CD4-positive, alpha-beta T cell (primary cell): ENCODE measurements at places on chromosomes 16 and 17. TPM values are rescaled to one million over a fixed set of nuclear protein-coding genes. Genes with fewer than 3 reads are reported as not detected.

DNA sequence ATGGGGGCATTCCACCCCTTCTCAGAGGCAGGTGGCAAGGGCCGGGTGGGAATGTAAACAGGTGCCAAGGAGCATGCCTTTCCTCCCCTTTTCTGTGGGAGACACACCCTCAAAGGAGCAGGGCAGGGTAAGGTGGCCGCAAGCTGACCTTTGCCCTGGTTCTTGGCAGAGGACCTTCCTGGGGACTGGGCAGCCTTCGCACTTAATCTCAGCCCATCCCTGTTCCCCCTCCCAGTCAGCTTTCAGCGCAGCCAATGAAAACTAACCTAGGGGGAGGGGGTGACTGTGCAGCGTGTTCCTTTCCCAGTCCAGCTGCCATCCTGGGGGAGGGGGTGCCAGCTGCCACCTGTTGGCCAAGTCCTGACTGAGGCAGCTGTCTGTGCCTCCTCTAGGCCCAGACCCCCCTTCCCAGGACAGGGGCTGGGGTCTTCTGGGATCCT, 2.8 kb downstream of the TRAF4 start:
- DNase-seq, result no peak
- no peak overlapping the region for H3K4me3 ChIP-seq
- H3K27ac ChIP-seq, result peak overlapping the region; percentile 17
- no peaks in the 10 kb centered on the region for H3K27me3 ChIP-seq
- H3K36me3 ChIP-seq, result peaks cover 30% of the 10 kb centered on the region

DNA sequence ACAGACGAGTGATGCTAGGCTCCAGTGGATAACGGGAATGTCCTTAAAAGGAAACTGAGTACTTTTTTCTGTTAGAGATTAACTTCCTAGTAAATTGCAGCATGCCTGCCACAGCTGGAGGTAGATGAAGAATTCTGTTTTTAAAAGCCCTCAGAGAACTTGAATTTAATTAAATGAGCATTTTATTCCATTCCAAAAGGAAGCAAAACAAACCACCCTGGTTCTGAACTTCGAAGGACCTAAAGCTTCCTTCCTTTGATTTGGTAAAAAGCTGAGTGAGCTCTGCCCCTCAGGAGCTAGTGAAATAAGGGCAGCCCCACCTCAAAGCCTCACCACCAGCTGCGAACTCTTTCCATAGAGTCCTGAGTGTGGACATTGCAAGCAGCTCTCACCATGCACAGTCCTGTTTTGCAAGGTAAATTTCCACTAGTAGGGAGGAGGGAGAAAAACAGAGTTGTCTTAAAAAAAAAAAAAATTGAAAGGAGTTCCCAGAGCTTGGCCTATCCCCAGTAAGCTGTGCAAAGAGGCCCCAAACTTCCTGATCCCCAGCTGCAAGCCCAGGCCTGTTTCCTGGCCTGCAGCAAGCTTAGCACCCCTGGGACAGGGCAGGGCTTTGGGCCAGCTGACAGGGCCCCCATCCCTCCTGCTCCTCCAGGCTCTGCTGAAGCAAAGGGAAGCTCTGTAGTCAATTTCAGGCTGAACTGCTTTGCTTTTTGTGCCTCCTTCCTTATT, 11.2 kb downstream of the CHD9NB start:
- no peaks in the 10 kb centered on the region for H3K4me1 ChIP-seq
- DNase-seq, result no peak
- no peaks in the 10 kb centered on the region for H3K27me3 ChIP-seq
- no peak overlapping the region for H3K27ac ChIP-seq
- no peak overlapping the region for H3K4me3 ChIP-seq

DNA sequence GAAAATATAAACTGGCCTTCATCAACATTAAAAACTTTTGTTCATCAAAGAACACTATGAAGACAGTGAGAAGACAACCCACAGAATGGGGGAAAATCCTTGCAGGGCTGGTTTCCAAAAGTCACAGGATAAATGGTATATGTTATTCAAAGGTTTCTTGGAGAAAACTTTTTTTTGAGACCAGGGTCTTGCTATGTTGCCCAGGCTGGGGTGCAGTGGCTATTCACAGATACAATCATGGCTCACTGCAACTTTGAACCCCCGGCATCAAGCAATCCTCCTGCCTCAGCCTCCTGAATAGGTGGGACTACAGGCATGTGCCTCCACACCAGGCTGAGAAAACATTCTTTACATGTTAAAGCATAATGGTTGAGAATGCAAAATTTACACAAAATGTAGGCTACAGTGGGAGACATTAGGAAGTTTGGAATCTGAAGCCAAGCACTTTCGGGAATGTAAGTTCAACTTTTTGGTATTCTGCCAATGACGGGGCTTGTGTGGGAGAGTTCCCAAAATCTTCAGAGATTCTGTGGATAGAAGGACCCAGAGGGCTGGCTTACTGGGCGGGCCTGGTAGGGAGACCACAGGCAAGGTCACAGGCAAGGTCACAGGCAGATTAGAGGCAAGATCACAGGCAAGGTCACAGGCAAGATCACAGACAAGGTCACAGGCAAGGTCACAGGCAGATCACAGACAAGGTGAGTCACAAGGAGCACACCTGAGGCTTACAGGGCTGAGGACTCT, 24.2 kb upstream of the ATP2A3 start:
- H3K4me1 ChIP-seq, result peaks cover 6% of the 10 kb centered on the region
- H3K27ac ChIP-seq, result no peak overlapping the region
- H3K27me3 ChIP-seq, result no peaks in the 10 kb centered on the region
- H3K4me3 ChIP-seq, result no peak overlapping the region

- no peaks in the 10 kb centered on the region for H3K4me1 ChIP-seq
- no peaks in the 10 kb centered on the region for H3K36me3 ChIP-seq
- no peak overlapping the region for H3K4me3 ChIP-seq
- H3K27me3 ChIP-seq, result peaks cover 2% of the 10 kb centered on the region
- no peak for DNase-seq
Observed at GRCh38 chr16:83455716-83456115, 352.1 kb upstream of the HSBP1 start.

DNA sequence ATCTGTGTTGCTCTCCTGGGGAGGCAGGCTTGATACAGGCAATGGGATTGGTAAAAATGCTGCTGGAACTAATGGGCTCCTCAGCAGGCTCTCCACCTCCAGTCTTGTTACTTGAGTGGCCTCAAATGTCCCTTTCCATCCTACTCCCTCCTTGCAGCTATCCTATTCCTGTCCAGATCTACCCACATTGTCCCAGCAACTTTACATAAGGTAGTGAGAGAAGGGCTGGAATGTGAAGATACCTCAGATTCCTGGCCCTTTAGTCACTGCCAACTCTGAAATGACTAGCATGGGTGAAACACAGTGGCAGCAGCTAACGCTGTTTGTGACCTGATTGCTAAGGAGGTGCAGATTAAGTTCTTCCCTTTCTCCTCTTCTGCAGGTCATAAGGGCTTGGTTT, 210.1 kb upstream of the HS3ST4 start:
- no peaks in the 10 kb centered on the region for H3K4me1 ChIP-seq
- no peak overlapping the region for H3K27ac ChIP-seq
- no peak overlapping the region for H3K4me3 ChIP-seq

DNA sequence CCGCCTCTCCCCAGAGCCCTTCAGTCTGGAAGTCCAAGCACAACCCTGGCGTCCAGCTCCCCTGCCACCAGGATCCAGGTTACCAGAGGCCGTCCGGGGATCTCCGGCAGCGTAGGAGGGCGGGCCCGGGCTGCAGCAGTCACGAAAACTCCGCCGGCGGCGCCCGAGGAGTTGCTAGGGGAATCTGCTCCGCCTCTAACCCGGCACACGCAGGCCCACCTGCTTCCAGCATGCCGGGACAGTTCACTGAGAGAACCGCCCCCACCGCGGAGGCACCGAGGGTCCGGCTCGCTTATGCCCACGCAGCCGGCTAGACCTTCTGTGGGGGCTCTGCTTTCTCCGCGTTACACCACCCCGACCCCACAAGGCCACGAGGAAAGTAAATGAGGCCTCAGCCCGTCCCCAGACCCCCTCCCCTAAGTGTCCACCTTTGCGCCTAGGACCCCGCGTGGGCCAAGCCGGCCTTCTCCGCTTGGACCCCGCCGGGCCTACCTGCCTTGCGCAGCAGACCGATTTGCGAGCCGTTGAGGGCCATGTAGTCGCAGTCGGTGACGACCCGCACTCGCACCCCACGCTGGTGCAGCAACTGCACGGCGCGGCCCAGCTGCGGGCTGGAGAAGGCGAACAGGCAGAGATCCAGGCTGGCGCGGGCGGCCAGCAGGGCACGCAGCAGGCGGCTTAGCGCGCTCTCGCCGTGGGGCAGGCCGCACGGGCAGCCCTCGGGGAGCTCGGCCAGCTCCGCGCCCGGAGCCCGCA, 587 bp downstream of the PLD6 start:
- peak overlapping the region; percentile 45 for H3K27ac ChIP-seq
- H3K36me3 ChIP-seq, result peaks cover 24% of the 10 kb centered on the region
- H3K27me3 ChIP-seq, result no peaks in the 10 kb centered on the region
- DNase-seq, result peak; percentile 47
- H3K4me1 ChIP-seq, result peaks cover 34% of the 10 kb centered on the region
- H3K4me3 ChIP-seq, result peak overlapping the region; percentile 84

- H3K4me3 ChIP-seq, result no peak overlapping the region
- H3K36me3 ChIP-seq, result no peaks in the 10 kb centered on the region
- no peak overlapping the region for H3K27ac ChIP-seq
- DNase-seq, result no peak
Observed at GRCh38 chr16:5977329-5977728, 879.7 kb upstream of the EEF2KMT start.

GRCh38 chr17:19341211-19341631, 21.3 kb downstream of the B9D1 start:
- DNase-seq, result no peak
- no peaks in the 10 kb centered on the region for H3K4me1 ChIP-seq
- no peak overlapping the region for H3K27ac ChIP-seq

DNA sequence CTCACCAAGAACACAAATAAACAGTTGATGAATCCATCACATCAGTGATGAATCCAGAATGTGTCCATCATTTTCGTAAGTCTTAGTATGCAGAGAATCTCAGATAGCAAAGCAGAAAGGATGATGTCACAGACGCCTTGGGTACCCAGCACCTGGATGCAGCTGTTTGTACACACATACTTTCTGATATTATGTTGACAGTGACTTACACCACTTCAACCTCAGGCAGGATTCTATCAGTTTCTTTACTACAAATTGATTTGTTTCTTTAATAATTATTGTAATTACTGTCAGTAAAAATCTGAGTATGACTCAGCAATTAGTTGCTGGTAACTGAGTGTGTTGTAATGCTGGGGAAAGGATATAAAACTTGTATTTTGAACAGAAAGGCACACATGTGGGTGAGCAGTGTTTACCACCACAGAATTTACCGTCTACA, 159.8 kb downstream of the RPTOR start:
- no peak overlapping the region for H3K4me3 ChIP-seq
- no peaks in the 10 kb centered on the region for H3K27me3 ChIP-seq
- no peak for DNase-seq
- H3K4me1 ChIP-seq, result peaks cover 52% of the 10 kb centered on the region

DNA sequence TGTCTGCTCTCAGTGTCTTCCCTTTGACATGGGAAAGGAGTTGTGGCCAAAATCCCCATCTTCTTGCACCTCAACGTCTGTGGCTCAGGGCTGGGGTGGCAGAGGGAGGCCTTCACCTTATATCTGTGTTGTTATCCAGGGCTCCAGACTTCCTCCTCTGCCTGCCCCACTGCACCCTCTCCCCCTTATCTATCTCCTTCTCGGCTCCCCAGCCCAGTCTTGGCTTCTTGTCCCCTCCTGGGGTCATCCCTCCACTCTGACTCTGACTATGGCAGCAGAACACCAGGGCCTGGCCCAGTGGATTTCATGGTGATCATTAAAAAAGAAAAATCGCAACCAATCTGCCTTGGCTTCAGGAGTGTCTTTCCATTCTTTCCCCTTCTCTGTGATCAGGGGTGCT, 918 bp upstream of the MRM1 start:
- H3K36me3 ChIP-seq, result no peaks in the 10 kb centered on the region
- no peak for DNase-seq
- peak overlapping the region; percentile 89 for H3K4me3 ChIP-seq
- no peaks in the 10 kb centered on the region for H3K27me3 ChIP-seq
- peaks cover 31% of the 10 kb centered on the region for H3K4me1 ChIP-seq
- no peak overlapping the region for H3K27ac ChIP-seq

DNA sequence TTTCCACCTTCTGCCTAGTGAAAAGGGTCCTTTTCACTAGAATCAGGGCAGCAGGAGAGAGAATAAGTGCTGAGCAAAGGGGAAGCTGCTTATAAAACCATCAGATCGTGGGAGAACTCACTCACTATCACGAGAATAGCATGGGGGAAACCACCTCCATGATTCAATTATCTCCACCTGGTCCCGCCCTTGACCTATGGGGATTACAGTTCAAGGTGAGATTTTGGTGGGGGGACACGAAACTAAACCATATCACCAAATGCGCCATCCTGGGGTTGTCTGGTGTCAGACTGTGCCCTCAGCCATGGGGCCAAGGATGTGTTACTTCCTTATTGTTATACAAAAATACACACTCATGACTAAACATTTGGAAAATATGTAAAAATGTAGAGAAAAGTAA, 10.4 kb upstream of the KATNB1 start:
- no peak for DNase-seq
- H3K4me3 ChIP-seq, result no peak overlapping the region
- no peaks in the 10 kb centered on the region for H3K27me3 ChIP-seq
- no peaks in the 10 kb centered on the region for H3K4me1 ChIP-seq

The CRISPLD2 gene
- 2.0 TPM for total RNA-seq

The CFDP1 gene
- total RNA-seq, result 23.0 TPM

The GNAO1 gene
- total RNA-seq, result 7.9 TPM

The JPH3 gene
- not detected for total RNA-seq

The ABCA10 gene
- 1.5 TPM for total RNA-seq

The HAGHL gene
- total RNA-seq, result 9.2 TPM

The MIF4GD gene
- total RNA-seq, result 32.4 TPM
